ENCODE measurements at places on chromosomes 13 and 19. TPM values are rescaled to one million over a fixed set of nuclear protein-coding genes. Genes with fewer than 3 reads are reported as not detected.

DNA sequence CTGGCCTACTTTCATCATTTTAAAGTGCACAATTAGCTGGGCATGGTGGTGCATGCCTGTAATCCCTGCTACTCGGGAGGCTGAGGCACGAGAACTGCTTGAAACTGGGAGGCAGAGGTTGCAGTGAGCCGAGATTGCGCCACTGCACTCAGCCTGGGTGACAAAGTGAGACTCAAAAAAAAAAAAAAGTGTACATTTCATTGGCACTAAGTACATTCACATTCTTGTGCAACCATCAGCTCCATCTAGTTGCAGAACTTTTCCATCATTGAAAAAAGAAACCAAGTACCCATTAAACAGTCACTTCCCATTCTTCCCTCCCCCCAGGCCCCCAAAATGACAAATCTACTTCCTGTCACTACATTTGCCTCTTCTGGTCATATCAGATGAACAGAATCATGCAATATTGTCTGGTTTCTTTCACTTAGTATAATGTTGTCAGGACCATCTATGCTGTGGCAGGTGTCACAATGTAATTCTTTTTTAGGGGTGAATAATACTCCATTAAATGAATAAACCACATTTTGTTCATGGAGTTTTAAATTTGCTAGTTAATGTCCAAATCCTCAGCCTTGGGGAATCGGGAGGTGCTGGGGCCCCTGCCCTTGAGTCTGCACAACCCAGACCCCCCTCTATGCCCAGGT, 7.4 kb upstream of the SIGLEC11 start:
- DNase-seq = no peak

Gene FDX2
- total RNA-seq = 18.2 TPM

- no peak for DNase-seq
Observed at GRCh38 chr19:28934631-28935030, 278.3 kb downstream of the UQCRFS1 start.

- no peak for DNase-seq
Observed at GRCh38 chr19:48540110-48540509, 11.9 kb upstream of the SULT2B1 start.

GRCh38 chr19:5957170-5957569, 20.8 kb downstream of the RANBP3 start:
- DNase-seq = no peak

Gene MATK
- 3.3 TPM for total RNA-seq

GRCh38 chr13:64332048-64332447, 2898.1 kb downstream of the PCDH9 start:
- no peak for DNase-seq

Gene IGSF23
- not detected for total RNA-seq

GRCh38 chr19:12974301-12975220, 5.2 kb downstream of the DAND5 start:
- no peak for DNase-seq

Gene SLC6A16
- 3.1 TPM for total RNA-seq

Gene C19orf67
- total RNA-seq = not detected

Gene NUP62
- 34.5 TPM for total RNA-seq

- no peak for DNase-seq
Observed at GRCh38 chr19:11784356-11784755, 14.0 kb upstream of the ZNF491 start.

- DNase-seq = no peak
Observed at GRCh38 chr19:18762125-18763023, 28.7 kb downstream of the COMP start.

Gene ISOC2
- total RNA-seq = 53.2 TPM

All from mesenteric fat pad (tissue), 1 donor.